ENCODE measurements at places on chromosomes 6 and 20.
A peak's percentile ranks its signal among the peaks of the same experiment; 100 is the strongest.

DNA sequence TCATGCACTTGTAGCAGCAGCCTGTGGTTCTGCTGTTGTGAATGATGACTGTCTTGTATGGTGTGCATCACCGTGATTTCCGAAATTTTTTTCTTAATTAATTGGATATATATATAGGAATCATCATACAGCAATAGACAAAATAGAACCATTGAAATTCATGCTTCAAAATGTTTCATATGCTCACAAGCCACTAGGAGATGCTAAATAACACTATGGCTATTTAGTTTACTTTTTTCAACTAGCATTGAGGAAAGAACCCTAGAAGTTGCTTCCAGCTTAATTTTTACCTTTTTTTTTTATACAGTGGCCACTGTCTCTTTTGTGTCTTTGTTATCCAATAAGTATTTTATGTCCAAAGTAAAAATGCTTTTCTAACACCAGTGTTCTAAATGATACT, 485.4 kb downstream of the CDKAL1 start:
- DNase-seq = no peak

DNA sequence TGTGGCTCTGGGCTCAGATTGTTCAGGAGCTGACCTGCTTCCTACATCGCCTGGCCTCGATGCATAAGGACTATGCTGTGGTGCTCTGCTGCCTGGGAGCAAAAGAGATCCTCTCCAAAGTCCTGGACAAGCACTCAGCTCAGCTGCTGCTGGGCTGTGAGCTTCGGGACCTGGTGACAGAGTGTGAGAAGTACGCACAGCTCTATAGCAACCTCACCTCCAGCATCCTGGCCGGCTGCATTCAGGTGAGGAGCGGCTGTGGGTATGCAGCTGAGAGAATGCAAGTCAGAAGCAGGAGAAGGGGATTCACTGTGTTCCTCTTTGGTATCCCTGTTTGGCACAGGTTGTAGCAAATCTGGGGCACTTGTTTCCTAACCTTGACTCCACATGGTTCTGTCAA, 17.9 kb downstream of the CUL9 start:
- DNase-seq = no peak

DNA sequence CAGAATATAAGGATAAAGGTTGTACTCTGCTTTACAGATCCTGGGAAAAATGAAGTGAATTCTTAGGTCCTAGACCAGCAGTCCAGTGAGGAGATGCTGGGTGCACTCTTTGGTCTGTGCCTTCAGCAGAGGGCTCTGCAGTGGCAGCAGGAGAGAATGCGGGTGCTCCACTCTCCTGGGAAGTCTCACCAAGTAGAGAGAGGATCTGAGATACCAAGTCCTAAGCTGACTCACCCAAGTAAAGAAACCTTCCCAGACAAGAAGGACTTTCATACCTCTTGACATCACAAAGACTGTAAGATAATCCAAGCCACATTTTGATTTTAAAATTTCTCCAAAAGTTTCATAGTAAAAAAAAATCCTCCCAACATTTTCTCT, 116.9 kb upstream of the EMILIN3 start:
- no peak for DNase-seq

- no peak for DNase-seq
These were observed 1.9 kb downstream of the POU3F2 start for GRCh38 chr6:98836025-98836961.

DNA sequence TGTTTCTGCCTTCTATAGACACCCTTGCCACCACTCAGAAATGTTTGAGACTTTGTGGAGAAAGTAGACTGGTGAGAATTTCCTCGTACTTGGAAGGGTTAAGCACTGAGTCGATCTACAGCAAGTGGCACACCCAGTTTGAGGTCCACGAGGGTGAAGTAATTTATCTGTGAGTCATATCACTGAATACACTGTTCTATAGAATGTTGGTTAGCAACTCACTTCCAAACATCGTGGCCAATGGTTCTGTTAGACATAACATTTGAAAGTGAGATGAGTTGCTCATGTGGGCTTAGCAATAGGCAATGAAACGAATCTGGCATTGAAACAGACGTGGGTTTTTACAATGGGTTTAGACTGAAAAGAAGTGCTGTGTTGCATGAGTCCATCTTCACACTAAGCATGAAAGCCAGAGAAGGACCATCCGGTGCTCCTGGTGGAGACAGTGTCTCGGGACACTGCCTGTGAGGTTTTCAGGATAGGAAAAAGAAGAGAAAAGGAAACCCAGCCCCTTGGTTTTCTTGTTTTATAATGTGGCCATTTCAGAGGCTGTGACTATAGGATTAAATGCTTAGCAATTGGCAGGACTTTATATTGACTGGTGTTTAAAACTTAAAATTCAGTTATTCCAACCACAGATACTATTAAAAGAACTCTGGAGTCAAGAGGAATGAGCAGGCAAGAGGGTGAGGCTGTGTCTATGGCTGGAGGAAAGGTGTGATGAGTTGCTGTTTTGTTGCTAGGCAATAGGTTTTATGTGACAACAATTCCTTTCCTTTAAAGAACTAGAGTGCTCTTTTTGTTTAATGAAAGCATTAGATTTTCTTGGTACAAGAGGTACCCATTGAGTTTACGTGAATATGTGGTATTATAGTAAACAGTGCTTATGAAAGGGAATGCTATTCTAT, 31.0 kb upstream of the EZR start:
- peak; percentile 35 for DNase-seq

- DNase-seq = no peak
These were observed 582.4 kb downstream of the PHF3 start for GRCh38 chr6:64217721-64218620.

- DNase-seq = no peak
These were observed 10.7 kb upstream of the STMND1 start for GRCh38 chr6:17091122-17091521.

DNA sequence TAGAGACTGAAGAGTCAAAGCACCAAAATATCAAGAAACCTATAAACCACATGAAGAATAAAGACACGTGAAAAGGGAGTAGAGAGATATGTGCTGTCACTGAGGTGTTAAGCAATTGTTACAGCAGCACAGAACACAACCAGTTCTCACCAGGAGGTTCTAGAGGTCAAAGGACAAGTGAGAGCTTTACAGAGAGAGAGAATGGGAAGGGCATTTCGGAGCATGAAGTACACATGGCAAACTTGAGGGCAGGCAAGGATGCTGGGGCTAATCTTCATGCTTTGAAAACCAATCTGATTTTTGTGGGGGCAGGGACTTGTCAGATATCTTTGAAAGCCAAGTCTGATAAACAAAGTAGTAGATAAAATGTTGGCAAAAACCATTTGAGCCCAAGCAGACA, 142.3 kb upstream of the NRSN1 start:
- DNase-seq = no peak

GRCh38 chr6:90374201-90374600, 77.6 kb upstream of the BACH2 start:
- DNase-seq = no peak

DNA sequence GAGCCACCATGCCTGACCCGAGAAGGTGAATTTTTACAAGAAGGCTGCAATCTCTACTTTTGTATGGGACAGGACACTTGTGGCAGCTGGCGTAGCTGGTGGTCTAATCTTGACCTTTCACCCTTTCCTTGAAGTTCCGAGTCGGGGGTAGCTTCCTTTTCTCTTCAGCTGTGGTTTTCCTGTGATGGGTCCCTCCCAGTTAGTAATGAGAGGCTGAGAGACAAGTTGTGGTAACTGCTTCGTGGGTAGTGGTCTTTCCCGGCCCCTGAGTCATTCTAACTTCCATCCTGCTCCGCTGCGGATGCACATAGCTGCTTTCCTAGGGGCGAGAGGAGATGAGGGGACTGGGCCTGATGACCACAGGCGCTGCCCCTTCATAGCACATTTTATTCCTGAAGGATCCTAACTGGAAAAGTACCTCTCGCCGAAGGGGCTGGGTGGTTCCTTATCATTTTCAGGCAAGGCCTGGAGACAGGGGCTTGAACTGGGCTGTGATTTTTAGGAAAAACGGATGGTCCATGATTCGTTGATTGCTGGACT, 3.1 kb downstream of the SYNJ2 start:
- no peak for DNase-seq

DNA sequence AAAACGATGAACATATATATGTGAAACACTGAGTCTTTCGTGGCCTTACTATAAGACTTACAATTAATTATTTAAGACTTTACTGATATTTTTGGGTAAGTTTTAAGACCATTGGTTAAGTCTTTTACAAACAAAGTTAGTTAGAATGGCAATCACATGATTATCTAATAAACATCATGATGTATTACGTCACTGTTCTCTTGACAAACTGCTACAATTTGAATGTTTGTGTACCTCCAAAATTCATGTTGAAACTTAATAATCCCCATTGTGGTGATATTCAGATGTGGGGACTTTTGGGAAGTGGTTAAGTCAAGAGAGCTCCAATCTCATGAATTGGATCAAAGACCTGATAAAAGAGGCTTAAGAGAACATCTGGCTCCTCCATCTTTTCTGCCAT, 25.9 kb upstream of the B3GAT2 start:
- DNase-seq = no peak

- peak; percentile 4 for DNase-seq
These were observed 290.2 kb downstream of the BTBD3 start for GRCh38 chr20:12207875-12208274.

DNA sequence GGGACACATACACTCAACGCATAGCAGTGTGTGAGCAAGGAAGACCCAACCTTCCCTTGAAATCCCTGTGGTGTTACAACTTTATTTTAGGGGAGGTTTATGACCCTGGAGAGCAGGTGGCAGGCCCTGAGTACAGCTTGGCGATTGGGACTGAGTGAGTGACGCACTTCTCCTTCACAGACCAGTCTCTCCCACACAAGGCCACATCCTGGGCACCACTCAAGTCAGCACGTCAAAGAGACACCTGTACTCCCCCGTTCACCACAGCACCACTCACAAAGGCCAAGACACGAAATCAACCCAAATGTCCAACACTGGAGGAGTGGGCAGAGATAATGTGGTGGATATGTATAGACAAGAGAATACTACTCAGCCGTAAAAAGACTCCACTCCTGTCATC, 57.0 kb upstream of the FRMD1 start:
- DNase-seq = no peak

DNA sequence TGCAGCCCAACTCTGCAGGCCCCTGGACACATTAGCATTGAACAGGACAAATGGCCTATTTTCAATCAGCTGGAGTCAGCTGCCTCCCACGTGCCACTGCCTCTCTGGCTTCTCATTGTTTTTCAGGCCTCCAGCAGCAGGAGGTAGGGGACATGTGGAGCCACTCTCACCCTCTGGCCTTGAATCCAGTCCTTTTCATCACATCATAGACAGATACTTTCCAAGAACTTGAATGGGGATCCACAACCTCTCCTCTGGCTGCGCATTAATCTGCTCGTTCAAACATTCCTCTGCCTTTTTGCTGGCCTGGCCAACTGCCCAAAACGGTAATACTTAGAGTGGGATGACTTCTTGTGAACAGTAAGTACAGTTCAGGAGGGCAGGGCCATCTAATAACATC, 592.3 kb downstream of the PKHD1 start:
- no peak for DNase-seq

All from HL-60 (cell line).